ENCODE measurements at places on chromosomes 2 and 18.
A peak's percentile ranks its signal among the peaks of the same experiment; 100 is the strongest.

GRCh38 chr18:23595591-23595990, 9.3 kb upstream of the NPC1 start:
- DNase-seq = no peak

GRCh38 chr2:88059979-88060906, 4.7 kb upstream of the KRCC1 start:
- DNase-seq = peak; percentile 59

DNA sequence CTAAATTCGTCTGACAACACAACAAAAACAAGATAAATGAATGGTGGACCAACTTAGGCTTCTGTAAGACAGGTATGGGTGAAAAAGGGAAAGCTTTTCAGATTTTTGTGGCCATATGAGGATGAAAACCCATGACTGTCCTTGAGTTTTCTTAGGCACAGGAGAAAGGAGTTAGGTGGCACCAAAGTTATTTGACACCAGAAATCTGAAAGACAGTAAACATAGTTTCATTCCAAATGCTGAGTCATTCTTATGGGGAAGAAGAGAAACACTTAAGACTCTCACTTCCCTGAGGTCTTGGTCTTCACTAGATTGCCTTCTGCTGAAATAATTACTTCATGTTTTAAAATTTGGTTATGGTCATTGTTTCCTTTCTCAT, 5.2 kb upstream of the GPD2 start:
- no peak for DNase-seq

GRCh38 chr2:74414881-74415761, 6.3 kb downstream of the C2orf81 start:
- DNase-seq = no peak

GRCh38 chr2:58710795-58711279, 469.7 kb upstream of the FANCL start:
- no peak for DNase-seq
